ENCODE measurements at places on chromosomes 2 and 18.

DNA sequence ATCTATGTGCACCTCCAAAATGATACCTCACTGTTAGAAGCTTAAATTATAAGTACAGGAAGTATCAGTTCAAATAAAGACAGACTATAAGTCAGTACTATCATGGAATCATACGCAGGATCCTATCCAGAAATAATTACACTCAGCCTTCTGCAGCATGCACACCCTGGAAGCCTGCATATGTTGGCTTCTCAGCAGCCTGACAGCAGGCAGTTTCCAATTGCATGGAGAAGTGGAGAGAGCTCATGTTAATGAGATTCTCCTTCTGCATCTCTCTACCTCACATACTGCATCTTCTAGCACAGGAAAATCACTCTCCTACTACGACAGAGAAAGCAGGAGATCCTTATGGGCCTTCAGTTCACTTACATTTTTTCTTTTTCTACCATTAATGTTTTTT is 20.5 kb downstream of the NR4A2 start:
- H3K36me3 ChIP-seq, result no peaks in the 10 kb centered on the region
- H3K27ac ChIP-seq, result no peak overlapping the region
- no peaks in the 10 kb centered on the region for H3K4me1 ChIP-seq
- no peak for DNase-seq
- H3K4me3 ChIP-seq, result no peak overlapping the region

- H3K27me3 ChIP-seq, result no peaks in the 10 kb centered on the region
- DNase-seq, result no peak
- H3K27ac ChIP-seq, result no peak overlapping the region
- H3K4me3 ChIP-seq, result no peak overlapping the region
- no peaks in the 10 kb centered on the region for H3K36me3 ChIP-seq
- H3K4me1 ChIP-seq, result peaks cover 1% of the 10 kb centered on the region
These were observed 261.0 kb downstream of the HRH4 start for GRCh38 chr18:24721388-24721787.

DNA sequence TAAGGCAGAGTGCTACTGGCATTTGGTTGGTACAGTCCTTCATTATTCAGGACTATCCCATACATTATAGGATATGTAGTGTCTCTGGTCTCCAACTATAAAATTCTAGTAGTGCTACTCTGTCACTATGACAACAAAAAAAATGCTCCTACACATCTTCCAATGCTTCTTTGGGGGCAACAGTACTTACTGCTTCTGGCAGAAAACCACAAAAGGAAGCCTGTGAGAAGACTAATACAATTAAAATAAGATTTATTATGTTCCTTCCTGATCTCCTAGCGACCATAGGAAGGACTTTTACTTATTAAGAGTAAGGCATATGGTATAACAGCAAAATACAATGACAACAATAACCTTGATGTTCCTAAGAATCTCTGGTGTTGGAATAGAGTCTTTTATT is 48.4 kb upstream of the CPO start:
- no peaks in the 10 kb centered on the region for H3K4me1 ChIP-seq
- no peaks in the 10 kb centered on the region for H3K27me3 ChIP-seq
- H3K4me3 ChIP-seq, result no peak overlapping the region

- no peaks in the 10 kb centered on the region for H3K36me3 ChIP-seq
- no peak for DNase-seq
- H3K4me3 ChIP-seq, result no peak overlapping the region
- no peaks in the 10 kb centered on the region for H3K27me3 ChIP-seq
These were observed 21.1 kb downstream of the BABAM2 start for GRCh38 chr2:27911458-27912210.

- peaks cover 18% of the 10 kb centered on the region for H3K4me1 ChIP-seq
- H3K4me3 ChIP-seq, result peak within 1 kb of the TSS; percentile 88
- no peaks in the 10 kb centered on the region for H3K27me3 ChIP-seq
- peak within 1 kb of the TSS; percentile 65 for H3K27ac ChIP-seq
- peaks cover 33% of the 10 kb centered on the region for H3K36me3 ChIP-seq
These were observed at the start of gene CXXC1 for GRCh38 chr18:50287441-50288347. TSS of gene CXXC1 (minus strand) at chr18:50287692. CDS start at chr18:50287589, 103 bp downstream.

- H3K27ac ChIP-seq, result no peak overlapping the region
- peak; percentile 76 for DNase-seq
- no peaks in the 10 kb centered on the region for H3K36me3 ChIP-seq
- H3K27me3 ChIP-seq, result no peaks in the 10 kb centered on the region
- H3K4me1 ChIP-seq, result peaks cover 25% of the 10 kb centered on the region
These were observed 366.9 kb downstream of the OSR1 start for GRCh38 chr2:18991177-18992168.

GRCh38 chr2:235546151-235546435 is 52.2 kb downstream of the AGAP1 start:
- H3K4me3 ChIP-seq, result no peak overlapping the region
- no peak for DNase-seq
- peaks cover 15% of the 10 kb centered on the region for H3K4me1 ChIP-seq

GRCh38 chr2:234212534-234212933 is 162.0 kb downstream of the SPP2 start:
- H3K4me3 ChIP-seq, result no peak overlapping the region
- no peaks in the 10 kb centered on the region for H3K36me3 ChIP-seq
- H3K27me3 ChIP-seq, result peaks cover 2% of the 10 kb centered on the region
- H3K27ac ChIP-seq, result no peak overlapping the region
- H3K4me1 ChIP-seq, result peaks cover 5% of the 10 kb centered on the region

GRCh38 chr2:65227020-65227455 is 593 bp upstream of the ACTR2 start:
- DNase-seq, result no peak
- no peaks in the 10 kb centered on the region for H3K36me3 ChIP-seq
- peaks cover 42% of the 10 kb centered on the region for H3K4me1 ChIP-seq
- peak overlapping the region; percentile 99 for H3K4me3 ChIP-seq
- H3K27me3 ChIP-seq, result no peaks in the 10 kb centered on the region

GRCh38 chr2:37631292-37631691 is 40.1 kb downstream of the CDC42EP3 start:
- H3K27me3 ChIP-seq, result no peaks in the 10 kb centered on the region
- no peak overlapping the region for H3K4me3 ChIP-seq
- no peaks in the 10 kb centered on the region for H3K36me3 ChIP-seq
